ENCODE measurements at places on chromosomes 6 and 20.

- no peak overlapping the region for H3K27ac ChIP-seq
- no peaks in the 10 kb centered on the region for H3K27me3 ChIP-seq
- H3K4me1 ChIP-seq, result peaks cover 2% of the 10 kb centered on the region
- DNase-seq, result no peak
- H3K36me3 ChIP-seq, result peaks cover 42% of the 10 kb centered on the region
These were observed 50.6 kb downstream of the HACE1 start for GRCh38 chr6:104809116-104809515.

DNA sequence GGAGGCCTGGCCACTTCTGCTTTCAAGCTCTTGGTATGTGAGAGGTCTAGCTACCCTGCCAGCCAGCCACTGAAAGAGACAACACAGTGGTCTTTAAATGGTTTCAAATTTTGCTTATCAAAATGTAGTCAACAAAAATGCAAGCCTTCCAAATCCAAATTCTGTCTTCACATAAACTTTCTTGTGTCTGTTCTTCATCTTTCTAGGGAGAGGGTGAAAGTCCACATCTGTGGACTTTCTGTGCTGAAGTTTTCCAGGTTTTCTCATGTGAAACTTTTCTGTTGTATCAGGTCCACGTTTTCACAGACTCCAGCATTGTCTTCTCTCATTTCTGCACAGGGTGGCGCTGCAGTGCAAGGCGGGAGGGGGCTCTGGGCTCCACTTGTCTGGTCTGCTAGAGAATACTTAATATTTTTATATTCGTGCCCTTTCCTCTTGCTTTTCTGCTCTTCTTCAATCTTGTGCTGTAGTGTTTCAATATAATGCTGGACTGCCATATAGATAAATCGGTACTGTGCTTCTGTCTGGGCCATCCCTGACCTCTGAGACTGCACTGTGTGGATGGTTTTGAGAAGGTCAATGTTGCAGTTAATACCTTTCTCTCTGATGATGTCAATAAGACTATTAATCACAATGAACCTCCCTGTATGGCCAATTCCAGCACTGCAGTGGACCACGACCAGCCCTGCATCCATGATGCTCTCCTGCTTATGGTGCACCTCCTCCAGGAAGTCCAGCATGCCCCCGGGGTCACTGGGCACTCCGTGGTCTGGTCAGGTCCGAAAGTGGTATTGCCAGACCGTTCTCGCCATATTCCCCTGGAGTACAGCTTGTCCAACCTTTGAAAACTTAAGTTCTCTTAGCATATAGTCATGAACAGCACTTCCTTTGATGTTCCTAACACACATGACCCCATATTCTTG lies 161.6 kb upstream of the TNFAIP3 start:
- no peaks in the 10 kb centered on the region for H3K27me3 ChIP-seq
- peak overlapping the region; percentile 0 for H3K4me3 ChIP-seq
- H3K27ac ChIP-seq, result peak overlapping the region; percentile 66
- H3K36me3 ChIP-seq, result peaks cover 6% of the 10 kb centered on the region
- peak; percentile 60 for DNase-seq

DNA sequence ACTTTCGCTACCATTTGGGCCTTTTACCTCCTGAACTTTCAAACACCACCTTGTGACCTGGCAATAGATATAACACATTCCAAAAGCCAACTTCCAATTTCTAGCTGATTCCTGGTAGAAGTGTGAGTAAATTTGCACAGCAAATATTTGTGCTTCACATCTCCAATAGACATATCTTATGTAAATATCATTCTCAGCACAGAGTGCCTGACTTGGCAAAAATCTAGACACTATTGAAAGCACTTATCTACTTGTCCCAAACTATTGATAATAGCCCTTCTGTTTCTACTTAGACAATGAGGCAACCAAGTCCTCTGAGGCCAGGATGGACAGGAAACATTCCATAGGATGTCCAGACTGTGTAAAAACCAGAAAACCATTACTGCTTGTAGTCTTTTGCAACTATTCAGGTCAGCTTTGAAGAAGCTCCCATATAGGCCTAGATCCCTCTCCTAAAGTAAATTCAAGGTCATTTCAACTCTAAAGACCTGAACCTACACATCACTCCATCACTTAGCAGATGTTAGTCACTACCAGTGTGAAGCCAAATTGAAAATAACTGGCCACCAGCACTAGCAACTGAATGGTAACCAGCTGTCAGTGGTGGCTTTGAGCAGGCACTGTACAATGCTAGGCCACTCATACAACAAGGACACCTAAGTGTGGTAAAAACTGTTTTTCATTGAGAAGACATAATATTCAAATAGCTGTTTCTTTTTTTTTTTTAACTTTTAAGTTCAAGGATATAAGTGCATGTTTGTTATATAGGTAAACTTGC lies 95.3 kb upstream of the RSPO3 start:
- no peaks in the 10 kb centered on the region for H3K4me1 ChIP-seq
- H3K27ac ChIP-seq, result no peak overlapping the region
- H3K4me3 ChIP-seq, result no peak overlapping the region
- H3K27me3 ChIP-seq, result no peaks in the 10 kb centered on the region
- no peaks in the 10 kb centered on the region for H3K36me3 ChIP-seq

DNA sequence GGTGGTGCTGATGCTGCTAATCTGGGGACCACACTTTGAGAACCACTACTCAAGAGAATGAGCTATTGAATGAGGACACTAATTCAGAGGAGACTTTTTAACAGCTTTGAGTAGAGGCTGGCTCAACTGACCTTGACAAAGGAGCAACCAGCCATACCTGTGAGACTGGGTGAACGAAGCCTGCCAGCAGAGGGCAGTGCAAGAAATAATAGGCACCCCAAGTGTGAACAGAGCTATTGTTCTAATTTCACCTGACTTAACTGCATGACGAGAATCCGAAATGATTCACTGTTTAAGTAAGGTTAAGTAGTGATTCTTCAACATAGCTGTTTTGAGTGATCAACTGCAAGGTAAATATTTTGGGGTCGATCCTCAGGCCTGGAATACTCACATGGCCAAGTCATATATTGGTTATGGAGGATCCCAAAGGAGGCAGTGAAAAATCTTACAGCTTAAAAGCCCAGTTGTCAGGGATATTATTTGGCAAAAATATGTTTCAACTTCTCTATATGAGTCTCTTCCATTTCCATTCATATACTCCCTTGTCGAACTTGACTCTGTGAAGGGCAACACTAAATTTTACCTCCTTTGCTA lies 550.5 kb upstream of the MARCKS start:
- H3K27ac ChIP-seq, result no peak overlapping the region
- DNase-seq, result peak; percentile 13
- no peaks in the 10 kb centered on the region for H3K36me3 ChIP-seq
- H3K4me1 ChIP-seq, result no peaks in the 10 kb centered on the region

DNA sequence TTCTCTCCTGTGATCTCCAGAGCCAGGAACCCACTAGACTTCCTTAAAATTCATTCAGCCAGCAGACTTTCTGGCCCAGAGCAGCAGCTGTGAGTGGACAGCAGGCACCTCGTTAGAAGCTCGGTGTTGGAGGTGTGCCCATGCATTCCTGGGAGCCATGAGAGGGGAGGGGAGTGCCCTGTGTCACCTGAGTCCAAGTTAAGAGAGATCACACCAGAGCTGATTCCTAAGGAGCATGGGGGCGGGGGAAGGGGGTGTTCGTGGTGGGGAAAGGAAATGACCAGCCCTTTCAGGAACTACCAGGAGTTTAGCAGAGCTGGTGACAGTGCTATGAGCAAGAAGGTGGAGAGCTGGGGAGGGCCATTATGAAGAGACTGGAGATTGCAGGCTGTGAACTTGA lies 46.9 kb downstream of the GFRA4 start:
- H3K4me1 ChIP-seq, result no peaks in the 10 kb centered on the region
- no peak for DNase-seq
- H3K27ac ChIP-seq, result no peak overlapping the region
- no peak overlapping the region for H3K4me3 ChIP-seq

GRCh38 chr20:330233-331149 lies 5.1 kb downstream of the SOX12 start:
- H3K4me3 ChIP-seq, result no peak overlapping the region
- peak; percentile 51 for DNase-seq

GRCh38 chr6:45789238-45789637 lies 226.4 kb downstream of the CLIC5 start:
- DNase-seq, result no peak
- H3K4me3 ChIP-seq, result no peak overlapping the region
- peaks cover 15% of the 10 kb centered on the region for H3K4me1 ChIP-seq
- peaks cover 6% of the 10 kb centered on the region for H3K36me3 ChIP-seq
- no peaks in the 10 kb centered on the region for H3K27me3 ChIP-seq
- H3K27ac ChIP-seq, result no peak overlapping the region

DNA sequence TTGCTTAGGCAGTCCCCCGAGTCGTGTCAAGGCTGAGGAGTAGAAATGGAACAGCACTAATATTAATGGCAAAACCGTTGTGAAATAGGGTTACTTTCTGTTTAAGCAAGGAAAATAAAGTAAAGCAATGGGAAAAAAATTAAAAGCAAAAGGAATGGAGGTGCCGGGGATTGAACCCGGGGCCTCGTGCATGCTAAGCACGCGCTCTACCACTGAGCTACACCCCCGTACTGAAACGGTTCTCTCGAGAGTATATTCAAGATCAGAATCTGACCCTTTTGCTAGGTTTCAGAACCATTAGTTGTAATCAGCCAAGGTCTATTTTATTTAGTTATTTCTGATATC lies 85.5 kb downstream of the TRIM27 start:
- H3K27me3 ChIP-seq, result peaks cover 46% of the 10 kb centered on the region
- H3K4me3 ChIP-seq, result peak overlapping the region; percentile 97
- no peaks in the 10 kb centered on the region for H3K36me3 ChIP-seq
- peak; percentile 59 for DNase-seq
- peak overlapping the region; percentile 79 for H3K27ac ChIP-seq

GRCh38 chr6:92521553-92521952 lies 897.8 kb downstream of the EPHA7 start:
- no peaks in the 10 kb centered on the region for H3K36me3 ChIP-seq
- DNase-seq, result no peak
- H3K27ac ChIP-seq, result no peak overlapping the region
- no peaks in the 10 kb centered on the region for H3K4me1 ChIP-seq
- H3K4me3 ChIP-seq, result no peak overlapping the region

DNA sequence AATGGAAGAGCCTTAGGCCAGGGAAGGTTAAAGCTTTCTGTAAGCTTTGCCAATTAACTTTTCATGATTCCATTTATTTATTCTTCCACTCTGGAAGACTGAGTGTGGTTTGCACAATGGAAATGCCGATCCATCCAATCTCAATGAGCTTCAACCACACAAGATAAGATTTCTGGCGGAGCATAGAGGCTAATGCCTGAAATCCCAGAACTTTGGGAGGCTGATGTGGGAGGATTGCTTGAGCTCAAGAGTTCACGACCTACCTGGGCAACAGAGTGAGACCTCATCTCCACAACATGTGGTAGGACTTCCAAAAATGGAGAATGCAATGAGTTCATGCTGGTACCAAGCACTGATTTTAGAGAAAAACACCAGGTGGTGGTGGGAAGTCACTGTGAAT lies 6.2 kb downstream of the ENPP1 start:
- no peak overlapping the region for H3K27ac ChIP-seq
- DNase-seq, result no peak
- no peak overlapping the region for H3K4me3 ChIP-seq
- peaks cover 2% of the 10 kb centered on the region for H3K4me1 ChIP-seq
- H3K36me3 ChIP-seq, result no peaks in the 10 kb centered on the region

DNA sequence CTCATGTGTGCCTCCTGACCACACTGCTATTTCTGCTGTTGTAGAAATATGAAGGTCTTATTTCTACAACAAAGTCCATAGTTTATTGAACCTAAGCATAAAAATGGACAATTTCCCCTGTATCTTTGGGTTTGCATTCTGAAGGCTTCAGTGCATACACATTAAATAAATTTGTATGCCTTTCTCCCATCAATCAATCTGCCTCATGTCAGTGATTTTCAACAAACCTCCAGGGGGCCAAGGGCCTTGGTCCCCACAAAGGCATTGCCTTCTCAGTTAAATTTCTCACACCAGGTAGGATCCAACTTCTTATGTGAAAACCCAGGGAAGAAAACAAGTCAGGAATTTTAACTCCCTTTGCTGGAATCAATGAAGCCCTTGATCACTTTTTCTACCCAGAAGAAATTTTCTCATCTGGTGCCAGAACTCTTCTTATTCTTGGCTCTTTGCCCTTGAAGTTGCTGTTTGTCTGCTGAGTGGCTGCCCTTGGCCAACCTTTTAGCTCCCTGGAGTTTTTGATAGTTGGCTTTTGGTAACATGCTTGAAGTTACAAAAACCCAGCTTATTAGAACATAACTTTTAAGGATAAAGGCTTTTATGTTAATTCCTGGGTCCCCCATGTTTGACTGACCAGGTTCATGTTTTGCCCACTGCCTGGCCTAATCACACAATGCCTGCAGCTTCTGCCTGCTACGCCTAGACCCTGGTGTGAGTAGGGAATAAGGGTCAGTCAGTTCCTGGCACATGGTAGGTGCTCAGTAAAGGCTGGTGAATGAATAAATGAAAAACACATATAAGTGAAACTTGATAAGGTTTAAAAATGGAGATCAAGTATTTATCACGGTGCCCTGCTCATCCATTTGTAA lies 37.0 kb downstream of the SHLD1 start:
- H3K36me3 ChIP-seq, result peaks cover 6% of the 10 kb centered on the region
- DNase-seq, result no peak
- H3K4me1 ChIP-seq, result peaks cover 3% of the 10 kb centered on the region
- no peaks in the 10 kb centered on the region for H3K27me3 ChIP-seq
- H3K4me3 ChIP-seq, result no peak overlapping the region

DNA sequence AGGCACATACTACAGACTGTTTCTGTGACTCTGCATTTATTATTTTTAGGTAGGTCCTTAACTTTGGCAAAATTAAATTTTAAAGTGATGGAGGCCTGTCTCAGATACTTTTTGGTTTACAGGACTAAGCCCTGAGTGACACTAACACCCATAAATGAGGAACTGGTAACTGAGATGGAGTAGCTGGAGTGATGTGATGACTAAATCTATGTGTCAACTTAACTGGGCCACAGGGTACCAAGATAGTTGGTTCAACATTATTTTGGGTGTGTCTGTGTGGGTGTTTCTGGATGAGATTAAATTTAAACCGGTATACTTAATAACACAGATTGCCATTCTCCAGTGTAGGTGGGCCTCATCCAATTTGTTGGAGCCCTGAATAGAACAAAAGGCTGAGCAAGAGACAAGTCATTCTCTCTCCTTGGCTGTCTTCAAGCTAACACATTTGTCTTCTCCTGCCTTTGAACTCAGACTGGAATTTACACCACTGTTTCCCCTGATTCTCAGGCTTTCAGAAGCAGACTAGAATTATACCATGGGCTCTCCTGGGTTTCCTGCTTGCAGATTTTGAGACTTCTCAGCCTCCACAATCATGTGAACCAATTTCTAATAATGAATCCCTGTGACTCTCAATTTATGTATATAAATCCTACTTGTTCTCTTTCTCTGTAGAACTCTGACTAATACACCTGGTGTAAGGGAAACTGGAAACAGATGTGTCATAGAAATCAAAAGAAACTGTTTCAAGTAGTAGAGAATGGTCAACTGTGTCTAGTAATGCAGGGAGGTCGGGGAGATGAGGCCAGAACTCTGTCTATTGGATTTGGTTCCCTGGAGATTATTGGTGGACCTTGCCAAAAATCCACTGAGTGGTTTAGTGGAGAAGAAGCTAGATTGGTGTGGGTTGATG lies 579.2 kb downstream of the EPM2A start:
- no peak overlapping the region for H3K27ac ChIP-seq
- no peaks in the 10 kb centered on the region for H3K27me3 ChIP-seq
- no peak overlapping the region for H3K4me3 ChIP-seq
- no peaks in the 10 kb centered on the region for H3K4me1 ChIP-seq
- DNase-seq, result no peak
- no peaks in the 10 kb centered on the region for H3K36me3 ChIP-seq

Data from activated T-helper 2 cell treated with anti-CD3 and anti-CD28 coated beads, Interferon-gamma antibody, Interleukin-2, Interleukin-4, amounts not matched to agents 10 μg/mL and 5 μg/mL and 100 μg/mL, durations not matched to agents 14 hours and 24 hours and 36 hours (primary cell).